Fibroblast of upper back skin (primary cell): ENCODE measurements at places on chromosomes 7 and 10.

DNA sequence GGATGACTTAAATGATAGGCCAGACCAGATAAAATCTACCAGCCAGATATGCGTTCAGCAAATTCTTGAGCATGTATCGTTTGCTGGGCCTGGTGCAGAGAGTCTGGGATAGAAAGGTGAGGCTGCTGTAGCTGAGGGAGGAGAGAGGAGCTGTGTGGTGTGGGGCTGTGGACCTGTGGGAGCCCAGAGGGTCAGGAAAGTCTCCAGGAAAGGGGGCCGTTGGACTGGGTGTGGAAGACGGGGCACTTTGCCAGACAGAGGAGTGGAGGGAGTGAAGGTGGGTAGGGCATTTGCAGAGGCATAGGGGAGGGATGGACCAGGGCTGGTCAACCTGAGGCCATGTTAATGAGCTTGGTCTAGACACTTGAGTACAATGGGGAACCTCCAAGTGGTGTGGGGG is 124.7 kb upstream of the UNC5B start:
- DNase-seq = no peak

GRCh38 chr10:89035461-89035860 is 44.9 kb downstream of the FAS start:
- no peak for DNase-seq

DNA sequence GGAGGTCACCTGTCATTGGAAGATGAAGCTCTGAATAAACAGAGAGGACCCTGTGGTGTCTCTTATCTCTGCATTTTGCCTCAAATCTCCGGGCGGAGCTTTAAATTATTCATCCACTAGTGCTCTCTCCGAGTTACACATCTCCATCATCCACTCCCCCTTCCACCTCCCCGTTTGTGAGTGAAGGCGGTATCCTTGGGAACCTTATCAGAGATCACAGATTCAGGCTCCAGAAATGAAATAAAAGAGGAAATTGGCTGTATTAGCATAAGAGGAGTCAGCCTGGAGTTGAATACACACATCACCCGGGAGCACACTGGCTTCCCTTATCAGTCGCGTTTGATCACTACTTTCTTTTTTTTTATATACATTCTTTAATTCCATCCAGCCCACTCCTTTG is 1184.8 kb downstream of the GATA3 start:
- DNase-seq = no peak

GRCh38 chr10:77926566-77927401 is at the start of gene DLG5:
DLG5 (minus strand) TSS chr10:77926755; CDS start chr10:77926520, 235 bp downstream.
- DNase-seq = peak; percentile 63

DNA sequence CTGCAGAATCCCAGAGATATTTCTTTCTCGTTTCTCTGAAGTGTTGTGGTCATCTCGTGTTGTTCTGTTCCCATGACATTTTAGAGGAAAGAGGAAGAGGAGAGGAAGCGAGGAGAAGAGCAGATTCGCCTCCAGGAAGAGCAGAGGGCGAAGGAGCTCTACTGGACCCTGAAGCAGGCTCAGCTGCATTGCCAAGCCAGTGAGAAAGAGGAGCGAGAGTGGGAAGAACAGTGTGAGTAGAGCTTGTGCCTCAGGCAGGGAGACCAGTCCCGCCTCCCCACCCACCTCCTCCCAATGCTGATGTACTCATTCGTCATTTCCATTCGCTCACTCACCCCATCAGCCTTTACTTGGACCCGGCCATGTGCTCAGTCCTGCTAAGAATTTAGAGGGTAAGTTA is 50.8 kb downstream of the SH2D4B start:
- no peak for DNase-seq
